ENCODE measurements at places on chromosomes 13 and 19.

- DNase-seq, result no peak
Observed at GRCh38 chr19:10471909-10472308, 31.2 kb downstream of the KEAP1 start.

GRCh38 chr19:45900738-45901431 lies 1.5 kb downstream of the MYPOP start:
- no peak for DNase-seq

DNA sequence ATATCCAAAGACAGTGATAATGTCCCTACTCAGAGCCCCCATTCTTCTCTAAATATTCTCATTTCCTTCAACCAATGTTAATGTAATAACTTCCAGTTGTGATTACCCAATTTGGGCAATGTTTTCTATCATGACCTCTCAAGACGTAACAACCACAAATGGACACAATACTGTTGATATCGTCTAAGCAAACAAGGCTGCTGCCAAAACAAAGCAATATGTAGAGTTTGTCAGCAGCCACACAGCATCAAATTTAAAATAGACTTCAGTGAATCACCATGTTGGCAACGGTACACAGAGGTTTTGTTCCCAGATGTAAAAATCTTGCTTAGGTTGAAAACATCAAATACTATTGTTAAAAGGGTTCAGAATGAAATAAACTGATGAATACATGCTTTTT lies 205.1 kb downstream of the DACH1 start:
- no peak for DNase-seq

GRCh38 chr13:63120883-63121282 lies 1705.2 kb upstream of the PCDH20 start:
- DNase-seq, result no peak

- no peak for DNase-seq
Observed at GRCh38 chr19:52679598-52679997, 41.4 kb upstream of the ZNF83 start.

- DNase-seq, result no peak
Observed at GRCh38 chr19:42198676-42199439, 18.6 kb downstream of the DEDD2 start.

- no peak for DNase-seq
Observed at GRCh38 chr13:71513411-71514033, 353.5 kb downstream of the DACH1 start.

DNA sequence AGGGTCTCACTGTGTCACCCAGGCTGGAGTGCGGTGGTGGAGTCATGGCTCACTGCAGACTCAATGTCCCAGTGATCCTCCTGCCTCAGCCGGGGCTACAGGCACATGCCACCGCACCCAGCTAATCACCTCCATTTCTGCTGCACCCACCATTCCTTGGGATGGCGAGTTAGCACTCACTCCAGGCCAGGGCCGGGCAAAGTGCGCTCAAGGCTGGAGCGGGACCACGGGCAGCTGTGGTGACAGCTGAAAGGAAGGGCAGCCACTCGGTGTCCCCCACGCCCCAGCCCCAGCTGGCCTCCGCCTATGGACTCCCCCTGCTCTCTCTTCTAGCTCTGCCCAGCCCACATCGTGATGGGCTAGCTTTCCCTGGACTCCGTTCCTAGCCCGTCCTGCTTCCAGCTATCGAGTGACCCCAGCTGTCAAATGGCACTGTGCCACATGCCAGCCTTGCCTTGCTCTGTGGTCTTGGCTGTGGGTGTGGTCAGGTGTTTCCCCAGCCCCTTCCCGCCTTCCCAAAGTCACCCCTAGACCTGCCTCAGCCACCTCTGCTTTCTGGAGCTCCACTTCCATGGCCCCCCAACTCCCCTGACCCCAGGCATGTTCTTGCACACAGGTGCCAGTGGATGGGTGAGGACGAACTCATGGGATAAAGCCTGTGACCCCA lies 4.1 kb downstream of the MICOS13 start:
- no peak for DNase-seq

GRCh38 chr13:41502673-41503072 lies 45.3 kb downstream of the RGCC start:
- no peak for DNase-seq

GRCh38 chr19:39679791-39680168 lies 24.1 kb downstream of the LGALS16 start:
- no peak for DNase-seq

DNA sequence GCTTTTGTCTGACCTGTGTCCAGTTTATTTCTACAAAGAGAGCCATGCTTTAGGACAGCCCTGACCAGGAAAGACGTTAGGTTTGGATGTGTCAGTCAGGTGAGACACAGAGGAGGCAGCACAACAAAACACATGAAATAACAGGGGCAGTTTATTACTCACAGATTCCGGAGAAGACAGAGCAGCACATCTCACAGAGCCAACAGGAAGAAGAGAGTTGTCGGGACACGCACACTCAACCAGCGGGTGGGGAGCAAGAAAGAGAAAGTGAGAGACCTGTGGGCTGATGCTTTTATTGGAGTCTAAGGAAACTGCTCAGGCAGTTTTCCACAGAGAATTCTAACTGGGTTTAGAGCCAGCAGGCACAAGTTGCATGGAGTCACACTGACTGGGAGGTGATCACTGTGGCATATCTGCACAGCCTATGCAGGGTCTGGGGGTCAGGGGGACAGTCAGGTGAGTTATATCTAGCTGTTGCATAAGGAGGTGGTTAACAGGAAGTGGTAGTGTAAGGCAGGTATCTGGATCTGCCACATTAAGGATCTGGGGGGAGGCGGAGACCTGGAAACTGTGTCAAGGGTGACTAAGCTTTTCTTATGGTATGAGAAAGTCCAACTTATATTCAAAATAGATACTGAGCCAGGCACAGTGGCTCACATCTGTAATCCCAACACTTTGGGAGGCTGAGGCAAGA lies 24.1 kb upstream of the CEACAM20 start:
- DNase-seq, result no peak

DNA sequence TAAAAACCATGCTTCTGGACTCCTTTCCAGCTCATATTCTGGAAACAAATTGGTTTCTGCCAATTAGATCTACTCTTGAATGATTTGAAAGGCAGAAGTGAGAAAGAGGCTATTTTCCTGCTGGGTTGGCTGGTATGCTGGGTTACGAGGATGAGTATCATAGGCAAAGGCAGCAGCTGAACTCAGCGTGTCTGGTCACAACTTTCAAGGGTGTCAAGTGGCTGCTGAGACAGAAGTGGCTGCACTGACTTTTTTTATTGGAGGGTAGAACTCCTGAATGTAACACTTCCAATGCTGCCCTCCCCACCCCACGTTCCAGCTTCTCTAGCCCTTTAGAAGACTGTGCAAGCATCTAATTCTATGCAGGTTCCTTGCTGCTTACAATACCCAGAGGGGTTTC lies 8.3 kb upstream of the DZIP1 start:
- no peak for DNase-seq

DNA sequence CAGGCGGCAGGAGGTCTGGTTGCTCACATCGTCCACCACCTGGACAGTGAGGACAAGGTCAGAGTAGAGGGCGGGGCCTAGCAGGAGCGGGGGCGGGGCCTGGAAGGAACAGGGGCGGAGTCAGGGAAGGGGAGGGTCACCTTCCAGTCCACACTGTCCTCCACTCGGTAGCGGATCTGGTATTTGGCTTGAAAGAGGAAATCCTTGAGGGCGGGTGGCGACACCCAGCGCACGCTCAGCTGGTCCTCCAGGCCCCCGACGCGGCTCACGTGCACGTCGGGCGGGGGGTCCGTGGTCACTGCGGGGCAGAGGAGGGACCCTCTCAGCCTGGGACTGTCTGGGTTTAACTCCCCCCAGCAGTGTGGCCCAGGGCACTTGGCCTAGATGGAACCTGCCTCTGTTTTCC lies 8.2 kb downstream of the REX1BD start:
- DNase-seq, result no peak

GRCh38 chr19:2333027-2333806 lies 4.7 kb downstream of the SPPL2B start:
- DNase-seq, result no peak

GRCh38 chr19:35932291-35932936 lies 3.8 kb upstream of the LRFN3 start:
- no peak for DNase-seq

DNA sequence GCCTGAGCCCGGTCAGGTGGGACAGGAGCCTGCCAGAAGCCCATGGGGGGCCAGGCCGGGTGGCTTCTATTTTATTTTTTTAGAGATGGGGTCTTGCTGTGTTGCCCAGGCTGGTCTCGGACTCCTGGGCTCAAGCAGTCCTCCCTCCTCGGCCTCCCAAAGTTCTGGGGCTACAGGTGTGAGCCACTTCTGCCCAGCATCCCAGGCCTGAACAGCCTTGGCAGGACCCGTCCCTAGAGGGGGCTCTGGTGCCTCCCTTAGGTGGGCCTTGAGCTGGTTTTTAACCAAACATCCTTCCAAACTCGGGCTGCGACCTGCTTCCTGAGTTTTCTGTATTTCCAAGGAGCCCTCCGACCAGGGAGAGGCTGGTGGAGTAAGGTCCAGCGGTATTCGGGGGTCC lies 10.5 kb downstream of the COMP start:
- DNase-seq, result no peak

DNA sequence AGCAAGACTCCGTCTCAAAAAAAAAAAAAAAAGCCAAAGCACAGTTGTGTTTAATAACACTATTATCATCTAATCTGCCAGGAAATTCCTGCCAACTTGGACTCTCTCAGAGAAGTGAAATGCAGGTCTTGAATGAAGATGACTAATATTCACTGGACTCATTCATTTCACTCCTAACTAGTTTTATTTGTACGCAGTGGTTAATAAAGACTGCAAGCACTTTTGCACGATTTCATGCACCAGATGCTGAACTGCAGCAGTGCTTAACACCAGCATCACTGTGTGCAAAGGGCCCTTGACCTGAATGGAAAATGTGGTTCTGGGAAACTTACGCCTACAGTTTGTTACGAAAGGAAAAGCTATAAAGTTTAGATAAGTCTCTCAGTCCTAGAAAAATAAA lies 63.3 kb downstream of the DHRS12 start:
- no peak for DNase-seq

DNA sequence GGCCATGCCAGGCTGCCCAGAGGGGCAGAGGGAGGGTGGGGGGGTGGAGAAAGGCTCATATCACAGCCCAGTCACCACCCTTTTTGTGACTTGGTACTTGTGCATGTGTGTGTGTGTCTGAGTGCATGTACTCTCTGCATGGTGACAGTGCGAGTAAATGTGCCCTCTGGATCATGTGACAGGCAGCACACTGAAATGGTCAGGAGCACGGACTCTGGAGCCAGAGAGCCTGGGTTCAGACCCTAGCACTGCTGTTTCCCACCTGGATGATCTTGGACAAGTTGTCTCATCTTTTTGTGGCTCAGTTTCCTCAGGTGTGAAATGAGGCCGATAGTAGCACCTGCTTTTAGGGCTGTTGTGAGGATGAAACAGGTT lies 2.0 kb downstream of the CIC start:
- no peak for DNase-seq

DNA sequence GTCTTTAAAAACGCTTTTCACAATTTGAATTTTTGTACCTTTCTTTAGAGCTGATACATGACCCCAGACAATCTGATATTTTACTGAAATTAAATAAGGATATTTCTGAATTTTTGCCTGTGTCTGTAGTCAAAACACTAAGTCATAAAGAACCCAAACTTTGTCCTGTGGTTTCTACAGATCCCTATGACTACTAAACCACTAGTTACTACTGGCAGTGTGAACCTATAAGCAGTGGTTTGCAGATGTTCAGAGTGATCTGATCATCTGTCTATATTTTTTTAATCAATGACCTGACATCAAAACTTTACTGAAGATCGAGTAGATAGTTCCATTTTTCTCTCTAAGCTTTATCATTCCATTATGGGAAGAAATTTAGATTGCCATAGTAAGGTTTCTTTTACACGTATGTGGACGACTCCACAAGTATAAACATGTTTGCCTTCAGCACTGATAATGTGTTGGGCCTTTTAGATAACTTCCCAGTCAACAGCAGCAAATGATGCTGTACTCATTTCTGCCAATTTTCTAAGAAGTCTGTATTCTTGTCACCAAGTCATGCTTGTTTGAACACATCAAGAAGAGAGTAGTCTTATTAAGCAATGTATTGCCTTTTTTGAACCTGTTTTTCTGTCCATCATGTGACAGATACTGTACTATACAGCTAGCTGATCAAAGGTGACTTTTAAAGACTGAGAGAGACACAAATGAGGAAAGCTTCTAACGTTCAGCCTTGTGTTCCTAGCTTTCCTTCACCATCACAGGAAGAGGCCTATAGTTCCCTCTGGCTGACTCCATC lies 21.8 kb downstream of the POLR1D start:
- no peak for DNase-seq

DNA sequence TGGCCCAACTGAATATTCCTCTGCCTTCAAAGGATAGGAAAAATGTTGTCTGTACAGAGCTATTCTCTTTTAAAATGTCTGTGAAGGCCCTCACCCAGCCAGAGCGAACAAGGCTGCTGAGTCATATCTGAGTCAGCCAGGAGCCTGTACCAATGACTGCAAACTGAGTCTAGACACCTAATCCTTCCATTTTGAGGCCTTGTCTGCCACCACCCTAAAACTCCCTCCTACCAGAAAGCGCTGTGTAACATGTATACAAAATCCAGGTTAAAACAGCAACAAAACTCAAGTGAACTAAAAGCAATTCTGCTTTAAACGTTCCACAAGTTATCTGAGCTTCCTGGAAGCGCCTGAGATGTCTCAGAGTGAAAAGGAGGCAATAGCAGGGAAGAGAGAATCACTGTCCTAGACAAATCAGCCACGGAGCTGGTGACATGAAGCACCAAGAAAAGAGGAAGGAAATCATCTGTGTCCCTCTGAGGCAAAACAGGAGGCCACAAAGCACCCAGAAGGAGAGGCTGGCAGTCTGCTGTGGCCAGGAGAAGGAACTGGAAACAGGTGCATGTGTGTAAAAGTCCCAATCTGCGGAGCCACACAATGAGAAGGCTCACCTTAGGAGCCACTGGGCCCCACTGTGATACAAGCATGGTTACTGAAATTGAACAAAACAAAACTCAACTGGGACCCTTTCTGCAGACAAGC lies 10.2 kb downstream of the DHRS12 start:
- no peak for DNase-seq

GRCh38 chr13:44053208-44053607 lies 173.5 kb downstream of the LACC1 start:
- no peak for DNase-seq

DNA sequence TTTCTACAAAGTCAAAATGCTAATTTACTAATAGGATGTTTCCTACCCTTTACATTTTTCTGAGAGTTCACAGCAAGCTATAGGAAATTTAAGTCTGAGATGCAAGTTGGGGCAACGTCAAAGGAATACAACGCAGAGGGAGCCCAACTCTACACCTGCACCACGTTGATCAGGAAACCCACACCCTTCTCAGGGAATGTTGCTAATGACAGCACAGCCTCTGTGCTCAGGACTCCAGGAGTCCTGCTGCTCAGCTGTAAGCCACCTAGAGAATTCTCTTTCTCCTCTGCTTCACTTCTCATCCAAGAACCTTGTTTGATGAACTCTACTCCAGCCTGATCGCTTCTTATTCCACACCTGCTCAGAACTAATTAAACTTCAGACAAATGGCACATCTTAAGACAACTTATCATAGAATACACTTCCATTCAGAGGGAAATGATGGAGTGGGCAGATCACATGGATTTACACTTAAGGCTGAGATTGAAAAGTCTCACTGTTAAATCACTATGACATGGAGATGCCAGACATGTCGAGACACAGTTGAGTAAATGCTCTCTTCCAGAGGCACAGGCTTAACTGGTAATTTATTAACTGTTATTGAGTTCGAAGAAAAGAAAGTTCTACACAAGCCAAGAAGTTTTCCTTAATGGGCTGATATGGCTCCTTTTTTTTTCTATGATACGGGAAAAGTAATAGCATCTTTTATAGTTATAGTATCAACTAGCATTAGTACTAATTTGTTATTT lies 811.6 kb upstream of the ARGLU1 start:
- no peak for DNase-seq
